ENCODE measurements at places on chromosomes 16 and 17.

GRCh38 chr17:80917716-80918560 is 73.7 kb upstream of the CHMP6 start:
- no peak for DNase-seq

DNA sequence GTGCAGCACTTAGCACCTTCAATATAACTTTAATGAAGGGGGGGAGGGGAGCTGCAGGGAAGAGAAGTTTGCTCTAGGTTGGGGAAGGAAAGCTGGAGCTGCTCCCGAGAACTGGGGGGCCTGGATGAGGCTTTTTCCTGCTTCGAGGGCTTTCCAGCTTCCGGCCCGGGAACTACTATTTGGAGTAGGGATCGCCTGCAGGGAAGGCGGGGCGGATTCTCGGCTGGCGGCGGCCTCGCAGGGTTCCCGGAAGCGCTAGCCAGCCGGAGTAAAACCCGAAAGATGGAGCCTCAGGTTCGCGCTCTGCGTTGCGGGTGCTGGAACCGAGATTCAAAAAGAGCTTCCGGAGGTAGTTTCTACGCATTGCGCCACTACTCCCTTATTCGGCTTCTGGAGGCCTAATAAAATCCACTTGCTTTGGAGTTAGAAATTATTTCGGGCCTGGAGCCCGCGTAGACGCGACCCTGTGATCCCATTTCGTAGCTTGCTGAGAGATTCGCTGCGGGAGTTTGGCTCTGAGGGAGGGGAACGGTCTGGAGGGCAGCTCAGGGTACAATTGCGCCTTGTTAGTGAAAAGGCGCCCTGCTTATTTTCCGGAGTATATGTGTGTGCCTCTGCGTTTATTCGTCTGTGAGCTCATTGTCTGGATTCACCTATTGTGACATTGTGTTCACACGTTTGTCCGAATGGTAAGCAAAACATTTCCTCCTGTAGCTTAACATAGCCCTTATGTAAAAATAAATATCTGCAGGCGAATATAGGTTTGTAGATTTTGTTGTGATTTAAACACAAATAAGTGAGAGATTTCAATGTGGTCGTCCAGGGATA is 652 bp downstream of the PRAC2 start:
- DNase-seq: no peak

DNA sequence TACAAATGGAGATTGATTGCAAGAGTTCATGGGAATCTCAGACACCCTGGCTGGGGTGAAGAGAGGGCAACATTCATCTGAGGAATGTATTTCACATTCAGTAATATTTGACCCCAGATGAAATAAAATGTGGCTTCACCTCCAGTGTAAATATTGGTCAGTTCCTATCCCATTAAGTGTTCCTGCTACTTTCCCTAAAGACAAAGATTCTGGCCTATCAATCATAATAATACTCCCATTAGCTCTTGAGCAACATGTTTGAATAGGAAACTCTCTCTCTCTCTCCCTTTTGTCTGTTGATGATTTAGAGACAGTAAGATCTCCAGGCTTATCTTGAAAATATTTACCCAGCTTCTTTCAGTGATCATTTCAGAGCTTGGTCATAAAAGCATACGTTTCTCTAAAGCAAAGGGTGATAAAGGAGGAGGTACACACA is 70.1 kb downstream of the KCNJ2 start:
- peak; percentile 29 for DNase-seq

GRCh38 chr16:81466356-81466980 is 21.9 kb downstream of the CMIP start:
- no peak for DNase-seq

- DNase-seq: peak; percentile 59
Measured at GRCh38 chr16:30651124-30652004, 604 bp downstream of the PRR14 start.

DNA sequence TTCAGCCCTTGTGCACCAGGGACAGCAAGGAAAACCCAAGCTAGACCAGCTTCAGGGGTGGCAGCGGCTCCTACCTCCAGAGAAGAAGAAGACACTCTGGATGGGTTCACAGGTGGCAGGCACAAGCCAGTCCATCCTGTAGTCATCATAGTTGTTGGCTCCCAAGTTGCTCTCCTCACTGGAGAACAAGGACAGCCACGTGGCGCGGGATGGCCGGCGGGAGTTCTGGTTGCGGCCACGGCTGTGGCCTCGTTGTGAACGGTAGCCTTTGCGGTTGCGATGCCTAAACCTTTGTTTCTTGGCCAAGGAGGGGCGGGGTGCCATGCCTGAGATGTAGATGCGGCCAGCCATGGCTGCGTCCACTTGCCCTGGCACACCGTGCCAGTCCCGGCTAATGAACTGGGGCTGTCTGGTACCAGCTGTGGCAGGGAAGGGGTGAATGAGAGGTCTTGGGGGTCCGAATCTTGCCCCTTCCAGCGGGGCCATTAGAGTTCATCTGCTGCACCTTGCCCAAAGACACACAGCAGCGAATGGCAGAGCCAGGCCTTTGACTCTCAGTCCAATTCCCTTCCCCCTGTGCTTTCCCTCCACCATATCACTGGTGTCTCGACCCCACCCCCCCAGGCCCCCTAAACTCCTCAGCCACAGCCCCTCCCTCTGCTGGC is 2.3 kb downstream of the VTN start:
- no peak for DNase-seq

DNA sequence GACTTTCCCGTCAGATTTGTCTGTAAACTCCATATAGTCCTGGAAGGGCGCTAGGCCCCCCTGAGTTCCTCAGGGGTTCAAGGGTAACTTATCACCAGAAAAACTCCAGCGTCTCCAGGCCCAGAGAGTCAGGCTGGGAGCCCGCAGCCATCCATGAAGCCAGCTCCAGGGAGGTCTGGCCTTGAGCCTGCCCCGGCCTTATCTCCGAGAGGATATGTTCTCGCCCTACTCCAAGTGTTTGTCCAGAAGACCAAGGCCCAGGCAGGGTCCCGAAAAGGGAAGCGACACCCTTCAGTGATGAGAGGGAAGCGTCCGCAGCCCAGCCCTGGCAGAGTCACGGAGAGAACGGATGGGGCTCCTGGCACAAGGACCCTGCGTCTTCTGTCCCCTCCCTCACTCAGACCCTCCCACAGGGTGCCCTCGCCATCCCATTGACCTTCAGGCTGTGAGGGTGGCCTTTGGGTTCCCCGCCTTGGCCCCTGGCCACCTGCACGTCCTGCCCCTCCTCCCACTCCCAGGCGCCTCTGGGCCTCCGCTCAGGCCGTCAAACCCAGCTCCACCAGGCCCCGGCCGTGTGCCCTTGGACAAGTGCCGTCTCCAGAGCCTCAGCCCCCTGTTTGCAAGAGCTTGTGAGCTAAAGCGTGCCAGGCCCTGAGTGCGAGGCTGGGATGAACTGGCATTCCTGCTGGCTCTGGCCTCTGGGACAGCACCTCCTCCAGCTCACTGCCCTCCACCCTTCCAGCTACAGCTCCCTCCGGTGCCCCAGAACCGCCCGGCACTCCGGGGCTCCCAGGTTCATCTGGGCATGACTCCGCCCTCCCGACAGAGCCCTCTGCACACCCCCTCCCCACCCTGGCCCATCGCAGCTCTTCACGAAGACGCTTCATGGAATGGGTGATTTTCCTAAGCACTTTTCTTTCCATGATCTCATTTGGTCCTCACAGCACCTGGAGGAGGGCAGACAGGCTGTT is 83.4 kb downstream of the ZDHHC7 start:
- DNase-seq: no peak
